ENCODE measurements at places on chromosomes 13 and 19.

- DNase-seq = no peak
Observed at GRCh38 chr13:111505175-111505777, 184.8 kb downstream of the TEX29 start.

- DNase-seq = no peak
Observed at GRCh38 chr19:37951816-37952210, 44.8 kb downstream of the SIPA1L3 start.

DNA sequence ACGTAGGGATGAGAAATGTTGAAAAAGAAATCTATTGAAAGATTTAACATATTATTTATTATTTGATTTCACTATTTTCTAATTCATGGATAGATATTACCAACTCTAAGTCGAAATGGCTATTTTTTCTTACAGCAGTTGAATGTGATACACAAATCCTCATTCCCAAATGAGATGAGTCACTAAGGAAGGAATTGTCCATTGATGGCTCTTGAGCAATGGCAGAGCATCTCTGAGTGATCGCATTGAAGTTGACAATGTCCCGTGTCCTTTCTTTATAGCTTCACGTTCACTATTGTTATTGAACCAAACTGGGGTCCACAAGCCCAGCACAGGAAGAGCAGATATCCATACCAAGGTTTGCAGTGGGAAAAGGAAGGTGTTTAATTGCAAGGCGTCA is 648.3 kb upstream of the SPRY2 start:
- no peak for DNase-seq

DNA sequence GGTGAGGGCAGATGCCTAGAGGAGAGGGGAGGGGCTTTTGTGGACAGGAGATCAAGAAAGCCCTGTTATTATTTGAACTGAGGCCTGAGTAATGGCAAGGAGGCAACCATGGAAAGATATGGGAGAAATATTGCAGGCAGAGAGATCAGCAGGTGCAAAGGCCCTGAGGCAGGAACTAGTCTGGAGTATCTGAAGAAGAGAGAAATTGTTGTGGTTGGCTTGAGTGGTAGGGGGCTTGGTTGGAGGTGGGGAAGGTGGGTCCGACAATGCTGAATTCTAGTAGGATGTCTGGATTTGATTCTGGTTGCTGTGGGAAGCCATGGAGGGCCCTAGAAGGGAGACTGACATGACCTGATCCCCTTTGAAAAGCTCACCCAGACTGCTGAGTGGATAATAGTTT is 2.4 kb upstream of the URI1 start:
- DNase-seq = no peak

- DNase-seq = no peak
Observed at GRCh38 chr13:41563984-41564365, 106.6 kb downstream of the RGCC start.

DNA sequence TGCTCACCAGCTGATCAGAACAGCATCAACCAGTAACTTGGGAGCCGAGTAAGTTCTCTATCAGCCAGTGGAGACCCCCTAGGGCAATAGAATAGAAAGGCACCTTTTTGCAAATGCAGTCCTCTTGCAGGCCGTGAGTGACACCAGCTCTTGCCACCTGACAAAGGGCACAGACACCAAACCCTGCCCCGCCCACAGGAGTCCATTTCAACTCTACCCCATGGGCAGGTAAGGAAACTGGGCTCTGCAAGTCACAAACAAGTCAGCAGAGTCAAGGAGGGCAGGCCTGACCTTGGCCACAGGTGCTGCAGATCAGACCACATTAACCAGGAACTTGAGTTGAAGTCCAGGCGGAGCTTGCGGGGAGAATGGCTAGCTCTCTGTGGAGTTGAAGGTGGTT is 77.4 kb upstream of the SPATA13 start:
- no peak for DNase-seq
